Progenitor cell of endocrine pancreas (in vitro differentiated cells): ENCODE measurements at places on chromosomes 6 and 20. TPM values are rescaled to one million over a fixed set of nuclear protein-coding genes. Genes with fewer than 3 reads are reported as not detected.

- DNase-seq, result no peak
Observed at GRCh38 chr6:313917-314316, 21.6 kb downstream of the DUSP22 start.

DNA sequence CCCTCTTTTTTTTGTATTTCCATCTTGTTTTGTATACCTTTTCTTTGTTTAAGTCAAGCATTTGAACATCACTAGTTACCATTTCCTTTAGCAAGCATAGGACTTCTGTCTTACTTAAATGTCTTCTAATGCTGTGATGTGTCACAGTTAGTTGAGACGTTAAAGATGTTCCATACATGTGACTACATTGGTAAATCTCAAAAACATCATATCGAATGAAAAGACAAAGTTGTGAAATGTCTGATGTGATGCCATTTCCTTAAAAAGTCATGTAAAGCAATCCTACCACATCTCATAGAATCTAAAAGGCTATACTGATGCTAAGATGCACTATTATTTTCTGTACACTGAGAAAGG is 26.8 kb downstream of the SLC16A10 start:
- no peak for DNase-seq

GRCh38 chr6:145015739-145016558 is 719.4 kb downstream of the EPM2A start:
- no peak for DNase-seq

- DNase-seq, result no peak
Observed at GRCh38 chr6:101762851-101763250, 369.3 kb downstream of the GRIK2 start.

DNA sequence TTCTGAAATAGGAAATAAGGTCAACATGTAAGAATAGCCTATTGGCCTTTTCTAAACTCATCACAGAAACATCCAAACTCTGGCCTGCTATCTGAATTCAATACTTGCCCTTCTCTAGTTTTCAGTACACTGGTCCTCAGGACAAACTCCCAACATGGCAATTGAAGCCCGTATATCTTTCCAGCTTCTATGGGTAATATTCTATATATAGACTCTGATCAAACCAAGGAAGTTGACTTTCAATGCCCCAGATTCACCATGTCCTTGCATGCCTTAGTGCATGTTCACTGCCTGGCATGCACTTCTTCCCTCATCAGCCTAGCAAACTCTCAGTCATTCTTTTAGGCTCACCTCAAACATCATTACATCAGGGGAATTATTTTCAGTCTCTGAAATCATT is 73.2 kb downstream of the RSPO3 start:
- no peak for DNase-seq

GRCh38 chr20:45174434-45175364 is at the start of gene PI3:
Gene PI3, plus strand, starts transcription at chr20:45174902. Its CDS starts 21 bp downstream, at chr20:45174923.
- no peak for DNase-seq

- DNase-seq, result no peak
Observed at GRCh38 chr6:98107801-98108200, 726.6 kb upstream of the POU3F2 start.

Gene MCHR2
- total RNA-seq, result not detected in 2 replicates

Gene SIGLEC1
- not detected in 2 replicates for total RNA-seq

Gene RBPJL
- 1.4 and 1.5 TPM in 2 replicates for total RNA-seq

Gene CALHM5
- total RNA-seq, result 0.05 and 0.09 TPM in 2 replicates
